ENCODE measurements at places on chromosomes 4 and X.

DNA sequence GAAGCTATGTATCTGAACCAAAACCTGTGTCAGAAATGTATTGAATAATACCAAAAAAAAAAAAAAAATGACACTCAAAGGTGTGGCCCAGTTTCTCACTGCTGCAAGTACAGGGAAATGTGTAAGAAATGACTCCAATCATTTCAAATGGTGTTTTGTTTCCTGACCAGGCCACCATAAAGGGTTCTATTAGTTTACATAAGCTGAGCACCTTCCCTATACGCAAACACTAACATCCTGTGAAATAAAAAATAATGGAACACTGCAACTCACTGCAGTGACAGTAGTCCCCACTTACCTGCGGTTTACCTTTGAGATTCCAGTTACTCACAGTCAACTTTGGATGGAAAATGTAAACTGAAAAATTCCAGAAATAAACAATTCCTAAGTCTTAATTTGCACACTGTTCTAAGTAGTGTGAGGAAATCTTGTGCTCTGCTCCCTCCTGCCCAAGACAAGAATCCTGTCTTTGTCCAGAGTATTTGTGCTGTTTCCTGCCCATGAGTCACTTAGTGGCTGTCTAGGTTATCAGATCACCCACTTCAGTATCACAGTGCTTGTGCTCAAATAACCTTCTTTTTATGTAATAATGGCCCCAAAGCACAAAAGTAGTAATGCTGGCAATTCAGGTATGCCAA, 265.3 kb downstream of the RCHY1 start:
- DNase-seq, result no peak

- no peak for DNase-seq
Measured at GRCh38 chr4:8328456-8328855, 58.9 kb downstream of the HTRA3 start.

DNA sequence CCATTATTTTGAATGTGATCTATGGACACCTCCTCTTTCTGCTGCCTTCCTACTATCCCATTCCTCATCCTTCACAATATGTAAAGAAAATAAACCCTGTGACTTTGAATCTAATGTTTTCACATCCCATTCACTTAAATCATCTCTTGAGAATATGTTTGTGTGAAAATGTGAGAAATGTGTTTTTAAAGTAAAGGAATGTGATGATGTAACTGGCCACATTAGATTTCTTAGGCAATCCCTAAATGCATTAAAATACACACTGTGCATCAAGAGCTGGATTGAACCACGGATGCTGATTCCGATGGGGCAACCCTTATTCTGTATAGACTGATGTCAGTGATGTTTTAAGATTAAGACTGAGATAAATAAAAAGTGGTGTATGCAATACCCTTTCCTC, 558.9 kb upstream of the TENM3 start:
- DNase-seq, result no peak

GRCh38 chr4:75525910-75526309, 11.6 kb downstream of the THAP6 start:
- DNase-seq, result no peak

DNA sequence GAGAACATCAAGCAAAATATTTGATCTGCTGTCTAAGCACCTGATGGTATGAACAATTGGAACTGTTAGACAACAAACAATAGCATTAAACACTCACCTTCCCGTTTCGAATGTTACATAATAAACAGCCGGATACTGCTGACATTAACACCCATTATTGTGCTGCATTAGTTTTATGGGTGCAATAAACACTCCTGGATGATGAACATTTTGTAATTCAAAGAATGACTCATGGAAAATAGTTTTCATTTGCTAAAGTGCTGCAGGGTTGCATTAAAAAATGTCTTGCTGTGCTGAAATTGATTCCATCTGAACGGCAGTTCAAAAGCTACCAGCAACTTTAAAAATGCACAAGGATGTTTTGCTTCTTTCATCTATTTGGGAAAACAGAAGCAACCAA, 100.8 kb upstream of the SORBS2 start:
- no peak for DNase-seq

GRCh38 chr4:117001077-117001476, 84.3 kb downstream of the TRAM1L1 start:
- DNase-seq, result no peak

GRCh38 chrX:37405956-37406355, 56.8 kb downstream of the PRRG1 start:
- no peak for DNase-seq

DNA sequence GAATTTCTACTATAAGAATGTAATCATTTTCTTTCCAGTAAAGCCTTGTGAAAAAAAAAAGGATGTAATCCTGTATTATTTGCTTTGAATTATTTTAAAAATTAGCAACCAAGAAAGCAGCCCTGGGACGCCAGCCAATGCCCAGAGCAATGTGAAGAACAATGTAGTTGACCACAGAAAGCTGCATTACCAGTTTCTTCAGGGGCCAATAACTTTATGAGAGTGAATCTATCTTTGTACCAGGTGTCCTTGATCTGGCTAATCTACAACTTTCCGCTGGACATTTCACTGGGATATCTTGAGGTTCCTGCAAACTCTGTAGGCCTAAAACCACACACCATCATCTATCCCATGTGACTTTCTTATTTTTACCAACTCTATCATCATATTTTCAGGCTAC, 7.6 kb upstream of the KLHL2 start:
- DNase-seq, result no peak

GRCh38 chr4:189090174-189090814, 850.4 kb upstream of the FRG1 start:
- DNase-seq, result peak; percentile 13

GRCh38 chr4:174629265-174629664, 107.0 kb upstream of the HPGD start:
- DNase-seq, result no peak

- no peak for DNase-seq
Measured at GRCh38 chr4:102036619-102037376, 246.3 kb downstream of the BANK1 start.

DNA sequence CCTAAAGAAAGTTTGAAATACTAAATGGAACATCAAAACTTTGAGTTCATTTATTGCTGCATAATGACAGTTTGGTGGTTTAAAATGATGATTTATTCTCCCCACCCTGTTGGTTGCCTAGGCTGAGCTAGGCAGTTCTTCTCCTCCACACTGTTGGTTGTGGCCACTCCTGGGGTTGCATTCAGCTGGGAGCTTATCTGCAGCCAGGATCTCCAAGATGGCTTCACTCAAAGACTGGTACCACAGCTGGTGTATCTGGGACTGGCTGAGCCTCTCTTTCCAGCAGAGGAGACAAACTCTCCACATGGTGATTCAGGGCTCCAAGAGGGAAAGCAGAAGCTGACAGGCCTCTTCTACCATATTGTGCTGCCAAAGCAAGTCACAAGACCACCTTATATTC, 33.1 kb downstream of the MSL3 start:
- no peak for DNase-seq

GRCh38 chr4:3418029-3418762, 23.6 kb upstream of the HGFAC start:
- peak; percentile 37 for DNase-seq

- peak; percentile 83 for DNase-seq
Measured at GRCh38 chr4:83535520-83536361, at the start of gene GPAT3. TSS of gene GPAT3 (plus strand) at chr4:83536108. CDS start at chr4:83536623, 515 bp downstream.

- DNase-seq, result no peak
Measured at GRCh38 chrX:122115604-122116003, 1068.2 kb downstream of the GLUD2 start.
